ENCODE measurements at places on chromosomes 6 and 20. TPM values are rescaled to one million over a fixed set of nuclear protein-coding genes. Genes with fewer than 3 reads are reported as not detected.

DNA sequence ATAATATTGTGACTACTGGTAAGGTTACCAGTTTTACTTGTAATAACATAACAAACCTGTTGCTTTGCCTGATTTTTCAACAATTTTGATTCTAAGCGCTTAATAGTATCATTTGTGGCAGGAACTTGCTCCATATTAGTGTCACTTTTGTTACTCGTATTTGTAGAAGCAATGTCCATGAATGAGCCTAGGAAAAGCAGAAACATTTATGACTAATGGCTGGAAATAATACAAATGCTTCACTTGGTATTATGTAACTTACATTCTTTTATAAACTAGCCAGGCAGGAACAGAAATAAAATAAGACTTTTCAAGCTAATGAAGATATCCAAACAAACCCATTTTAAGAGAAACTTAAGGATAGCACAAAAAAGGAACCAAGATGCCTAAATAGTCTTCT lies 38.9 kb downstream of the MAP3K7 start:
- no peaks in the 10 kb centered on the region for H3K27me3 ChIP-seq
- H3K36me3 ChIP-seq: no peaks in the 10 kb centered on the region
- no peak for DNase-seq
- H3K4me3 ChIP-seq: no peak overlapping the region
- no peak overlapping the region for H3K27ac ChIP-seq
- no peaks in the 10 kb centered on the region for H3K4me1 ChIP-seq

DNA sequence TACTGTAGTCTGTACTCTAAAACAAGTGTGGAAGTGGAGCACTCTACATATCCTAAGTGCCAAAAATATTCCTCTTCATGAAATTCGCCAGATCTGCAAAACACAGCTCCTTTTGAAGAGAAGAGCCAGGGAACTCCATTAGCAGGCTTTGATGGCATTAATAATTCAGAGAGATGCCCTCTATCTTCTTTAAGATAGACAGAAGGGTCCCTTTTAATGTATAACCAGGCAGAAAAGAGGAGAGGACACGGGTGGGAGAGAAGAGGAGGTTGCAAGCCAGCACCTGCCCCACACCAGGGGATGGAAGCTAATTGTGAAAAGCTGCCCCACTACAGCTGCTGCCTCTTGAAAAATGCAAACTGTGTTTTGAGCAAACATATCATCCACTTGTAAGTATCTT lies 3.7 kb upstream of the RFPL4B start:
- no peak overlapping the region for H3K4me3 ChIP-seq
- no peak overlapping the region for H3K27ac ChIP-seq
- no peak for DNase-seq
- no peaks in the 10 kb centered on the region for H3K36me3 ChIP-seq
- H3K27me3 ChIP-seq: no peaks in the 10 kb centered on the region

DNA sequence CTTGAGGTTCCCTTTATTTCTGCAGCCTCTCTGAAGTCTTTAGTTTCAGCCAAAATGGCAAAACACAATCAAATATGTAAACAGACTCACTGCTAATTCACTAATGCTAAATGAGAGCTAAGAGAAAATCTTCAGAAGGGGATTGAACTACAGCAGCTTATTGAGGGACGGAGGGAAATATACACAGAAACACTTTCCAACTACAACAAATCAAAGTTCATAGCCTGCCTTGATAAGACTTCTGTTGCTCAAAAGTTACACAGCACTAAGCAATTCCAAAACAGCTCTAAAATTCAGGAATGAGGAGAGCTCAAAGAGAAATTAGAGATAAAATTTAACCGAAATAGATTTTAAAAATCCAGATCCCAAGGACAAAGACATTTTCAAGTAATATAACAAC lies 1.7 kb downstream of the TCP11 start:
- no peak overlapping the region for H3K4me3 ChIP-seq
- H3K4me1 ChIP-seq: peaks cover 2% of the 10 kb centered on the region
- H3K36me3 ChIP-seq: no peaks in the 10 kb centered on the region
- no peak for DNase-seq

GRCh38 chr20:1856424-1856823 lies 38.8 kb upstream of the SIRPA start:
- H3K4me3 ChIP-seq: no peak overlapping the region
- DNase-seq: no peak
- no peak overlapping the region for H3K27ac ChIP-seq
- H3K4me1 ChIP-seq: no peaks in the 10 kb centered on the region
- no peaks in the 10 kb centered on the region for H3K36me3 ChIP-seq

DNA sequence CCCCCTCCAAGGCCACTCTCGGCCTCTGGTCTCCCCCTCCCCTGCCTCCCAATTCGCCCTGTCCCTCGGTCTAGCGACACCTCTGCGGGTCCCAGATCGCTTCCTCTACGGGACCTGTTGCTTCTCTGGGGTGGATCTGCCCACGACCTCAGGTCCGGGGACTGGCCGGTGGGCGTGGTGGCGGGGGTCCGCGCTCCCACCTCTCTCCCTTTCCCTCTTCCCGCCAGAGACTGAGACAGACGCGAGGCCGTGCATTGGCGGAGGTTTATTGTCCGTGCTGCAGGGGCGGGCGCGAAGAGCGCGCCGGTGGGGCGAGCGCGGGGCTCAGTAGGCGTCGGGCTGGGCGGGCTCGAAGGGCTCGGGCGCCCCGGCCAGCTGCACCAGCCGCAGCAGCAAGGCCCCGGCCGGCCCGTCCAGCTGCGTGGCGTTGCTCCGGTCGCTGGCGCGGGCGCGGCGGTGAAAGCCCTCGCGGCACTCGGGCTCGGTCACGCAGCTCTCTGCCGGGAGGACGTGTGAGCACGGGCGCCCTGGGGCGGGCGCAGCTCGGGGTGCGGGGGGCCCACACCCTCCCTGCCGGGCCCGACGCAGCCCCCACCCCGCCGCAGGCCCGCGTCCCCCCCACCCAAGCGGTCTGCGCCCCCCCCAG lies 2.1 kb downstream of the AVP start:
- peaks cover 8% of the 10 kb centered on the region for H3K4me1 ChIP-seq
- H3K27ac ChIP-seq: no peak overlapping the region
- H3K27me3 ChIP-seq: no peaks in the 10 kb centered on the region
- H3K4me3 ChIP-seq: no peak overlapping the region

DNA sequence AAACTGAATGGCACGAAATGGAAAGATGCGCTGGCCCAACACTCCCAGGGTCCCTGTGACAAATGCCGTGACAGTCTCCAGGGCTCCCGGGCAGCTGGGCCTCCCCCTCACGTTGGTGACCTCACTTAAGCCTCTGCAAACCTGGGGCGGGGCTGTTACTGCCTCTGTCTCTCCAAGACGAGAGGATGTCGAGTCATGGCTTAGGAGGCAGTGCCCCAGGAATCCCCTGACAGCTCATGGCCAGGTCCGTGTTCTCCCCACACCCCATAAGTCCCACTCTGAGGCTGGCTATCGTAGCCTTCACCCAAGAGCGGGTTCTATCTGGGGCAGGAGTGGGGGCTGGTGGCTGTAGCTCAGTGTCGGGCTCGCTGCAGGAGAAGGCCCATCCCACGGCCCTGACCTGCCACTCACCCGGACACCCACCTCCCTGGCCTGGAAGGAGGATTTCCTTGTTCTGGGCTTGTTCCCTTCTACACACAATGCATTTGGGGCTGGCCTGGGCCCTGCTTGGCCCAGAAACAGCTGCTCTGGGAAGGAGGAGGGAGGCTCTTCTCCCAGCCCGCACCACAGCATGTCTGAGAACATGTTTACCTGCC lies 5.6 kb upstream of the RPS21 start:
- no peak for DNase-seq
- no peak overlapping the region for H3K27ac ChIP-seq
- no peaks in the 10 kb centered on the region for H3K36me3 ChIP-seq

DNA sequence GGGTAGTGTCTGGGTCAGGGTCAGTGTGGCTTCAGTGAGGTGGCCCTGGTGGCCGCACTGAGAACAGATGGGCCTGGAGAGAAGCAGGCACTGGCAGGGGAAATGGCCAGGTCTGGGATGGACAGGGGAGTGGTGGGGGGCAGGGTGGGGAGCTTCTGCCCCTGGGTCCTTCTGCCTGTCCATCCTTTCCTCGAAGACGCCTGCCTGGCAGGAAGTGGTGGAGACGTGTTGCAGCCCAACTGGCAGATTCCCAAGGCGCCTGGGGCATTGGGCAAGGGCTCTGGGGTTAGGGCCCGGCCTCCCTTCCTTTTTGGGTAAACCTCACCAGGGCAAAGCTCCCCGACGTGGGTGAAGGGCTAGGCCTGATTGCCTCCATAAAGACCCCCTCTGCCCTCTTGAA lies 10.4 kb downstream of the SRC start:
- H3K27me3 ChIP-seq: no peaks in the 10 kb centered on the region
- no peaks in the 10 kb centered on the region for H3K36me3 ChIP-seq
- no peak overlapping the region for H3K27ac ChIP-seq
- H3K4me3 ChIP-seq: no peak overlapping the region

DNA sequence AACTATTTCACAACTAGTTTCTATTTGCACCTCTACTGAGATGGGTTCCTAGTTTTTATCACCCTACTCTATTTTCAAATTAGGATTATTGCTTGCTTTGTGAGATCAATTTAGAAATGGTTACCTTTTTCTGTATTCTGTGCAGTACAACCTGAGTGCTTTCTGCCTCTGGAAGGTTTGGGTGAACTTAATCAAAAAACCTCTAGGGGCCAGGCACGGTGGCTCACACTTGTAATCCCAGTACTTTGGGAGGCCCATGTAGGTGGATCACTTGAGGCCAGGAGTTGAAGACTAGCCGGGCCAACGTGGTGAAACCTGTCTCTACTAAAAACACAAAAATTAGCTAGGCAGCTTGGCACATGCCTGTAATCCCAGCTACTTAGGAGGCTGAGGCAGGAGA lies 63.3 kb downstream of the SCAF8 start:
- DNase-seq: no peak
- H3K4me1 ChIP-seq: no peaks in the 10 kb centered on the region
- no peak overlapping the region for H3K27ac ChIP-seq
- H3K36me3 ChIP-seq: no peaks in the 10 kb centered on the region
- H3K4me3 ChIP-seq: no peak overlapping the region
- no peaks in the 10 kb centered on the region for H3K27me3 ChIP-seq

DNA sequence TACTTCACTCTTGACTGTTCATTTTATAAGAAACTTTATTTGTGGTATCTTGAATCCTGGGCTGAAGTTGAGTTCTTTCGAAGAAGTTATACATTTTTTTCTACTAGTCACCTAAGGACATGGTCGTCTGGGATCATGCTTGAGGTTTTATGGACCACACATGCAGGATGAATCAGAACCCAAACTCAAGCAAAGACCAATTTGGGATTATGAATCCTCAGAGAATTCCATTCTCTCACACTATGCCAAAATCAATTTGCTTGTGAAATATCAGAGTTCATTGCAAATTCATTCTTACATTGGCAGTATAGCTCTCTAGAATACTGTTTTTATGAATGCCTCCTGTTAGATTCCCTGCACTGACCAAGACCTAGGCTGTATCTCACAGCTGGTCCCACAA lies 114.3 kb upstream of the HDAC2 start:
- no peak overlapping the region for H3K27ac ChIP-seq
- no peak overlapping the region for H3K4me3 ChIP-seq
- H3K27me3 ChIP-seq: no peaks in the 10 kb centered on the region
- H3K4me1 ChIP-seq: no peaks in the 10 kb centered on the region
- H3K36me3 ChIP-seq: no peaks in the 10 kb centered on the region

The SDCBP2 gene
- total RNA-seq: 4.6 TPM

The BPI gene
- 1.2 TPM for total RNA-seq

The FAM209B gene
- total RNA-seq: not detected

The RAD21L1 gene
- total RNA-seq: not detected
